ENCODE measurements at places on chromosomes 2 and 18. TPM values are rescaled to one million over a fixed set of nuclear protein-coding genes. Genes with fewer than 3 reads are reported as not detected.

GRCh38 chr2:168560817-168561499 lies 104.9 kb downstream of the CERS6 start:
- no peak for DNase-seq

- no peak for DNase-seq
Measured at GRCh38 chr2:219484343-219485200, 14.1 kb upstream of the GMPPA start.

Gene DLGAP1
- total RNA-seq, result 6.2 TPM

- no peak for DNase-seq
Measured at GRCh38 chr2:196927376-196928225, 1.1 kb upstream of the PGAP1 start.
